ENCODE measurements at places on chromosomes 13 and 19.

DNA sequence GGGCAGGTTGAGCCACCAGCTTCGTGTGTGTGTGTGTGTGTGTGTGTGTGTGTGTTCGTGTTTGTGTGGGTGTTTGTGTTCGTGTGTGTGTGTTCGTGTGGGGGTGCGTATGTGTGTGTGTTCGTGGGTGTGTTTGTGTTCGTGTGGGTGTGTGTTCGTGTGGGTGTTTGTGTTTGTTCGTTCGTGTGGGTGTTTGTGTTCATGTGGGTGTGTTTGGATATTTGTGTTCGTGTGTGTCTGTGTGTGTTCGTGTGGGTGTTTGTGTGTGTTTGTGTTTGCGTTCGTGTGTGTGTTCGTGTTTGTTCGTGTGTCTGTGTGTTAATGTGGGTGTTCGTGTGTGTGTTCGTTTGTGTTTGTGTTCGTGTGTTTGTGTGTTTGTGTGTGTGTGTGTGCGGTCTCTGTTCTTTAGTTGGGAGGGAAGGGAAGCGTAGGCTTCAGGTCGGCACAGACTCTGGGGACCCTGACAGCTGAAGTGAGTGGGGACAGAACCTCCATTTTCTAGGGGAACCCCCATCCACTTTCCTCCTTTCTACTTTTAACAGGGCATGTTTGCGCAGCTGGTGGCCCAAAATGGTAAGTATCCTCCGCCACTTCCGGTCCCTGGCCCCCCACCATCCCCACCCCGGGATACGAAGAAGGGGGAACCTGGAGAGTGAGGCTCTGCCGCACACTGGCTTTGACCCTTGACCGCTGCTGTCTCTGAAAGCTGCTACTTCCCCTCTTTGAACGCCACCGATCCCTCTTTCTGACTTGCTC, 1.6 kb downstream of the TNFSF9 start:
- DNase-seq = no peak

GRCh38 chr19:40403262-40403984, 9.8 kb downstream of the PRX start:
- peak; percentile 99 for DNase-seq

DNA sequence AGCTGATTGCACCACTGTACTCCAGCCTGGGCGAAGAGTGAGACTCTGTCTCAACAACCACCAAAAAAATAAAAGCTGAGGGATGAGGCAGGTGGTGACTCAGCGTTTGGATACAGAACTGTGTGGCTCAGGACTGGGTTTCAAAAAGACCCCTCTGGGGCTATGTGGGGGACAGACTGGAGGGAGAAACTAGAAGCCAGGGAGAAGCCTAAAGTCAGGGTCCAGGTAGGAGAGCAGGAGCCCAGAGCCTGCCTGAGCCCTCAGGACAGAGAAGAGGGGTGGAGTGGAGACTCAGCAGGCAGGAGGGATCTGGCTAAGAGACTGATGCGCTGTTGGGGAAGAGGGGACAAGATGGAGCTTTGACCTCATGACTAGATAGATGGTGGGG, 1.8 kb upstream of the CD37 start:
- DNase-seq = no peak

DNA sequence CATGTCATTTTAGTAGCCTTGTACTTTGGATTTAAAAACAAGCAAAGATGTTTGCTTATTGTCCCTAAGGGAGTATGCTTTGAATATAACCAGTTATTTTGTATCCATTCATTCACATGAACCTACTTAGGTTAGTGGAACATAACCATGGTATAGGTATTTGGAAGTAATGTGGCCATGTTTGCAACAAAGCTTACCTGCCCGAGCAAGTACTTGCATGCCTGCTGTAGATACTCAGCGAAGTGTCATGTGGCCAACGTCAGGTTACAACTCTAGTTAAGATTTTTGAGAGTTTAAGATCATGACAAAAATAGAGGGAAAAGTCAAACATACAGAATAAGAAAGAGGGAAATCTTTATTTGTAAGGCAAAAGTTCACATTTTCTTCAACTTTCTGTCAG, 57.2 kb downstream of the COG6 start:
- no peak for DNase-seq

GRCh38 chr13:20439261-20439660, 86.4 kb downstream of the CRYL1 start:
- DNase-seq = no peak

DNA sequence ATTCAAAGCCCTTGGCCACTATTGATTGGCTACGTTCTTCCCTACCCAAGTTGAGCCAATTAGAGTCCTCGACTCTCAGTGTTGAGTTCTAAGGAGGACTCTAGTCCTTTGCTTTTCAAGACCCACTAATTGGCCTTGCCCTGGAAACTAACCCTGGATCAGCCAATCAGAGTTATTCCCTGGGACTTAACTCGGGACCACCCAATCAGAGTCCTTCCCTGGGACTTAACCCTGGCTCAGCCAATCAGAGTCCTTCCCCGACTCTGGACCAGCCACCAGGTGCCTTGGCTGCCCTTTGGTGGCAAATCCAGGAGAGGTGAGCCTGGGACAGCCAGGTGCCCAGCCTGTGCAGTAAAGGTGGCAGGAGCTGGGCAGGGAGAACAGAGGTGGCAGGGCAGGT, 28.7 kb downstream of the ATP8B3 start:
- DNase-seq = no peak

GRCh38 chr19:48810151-48810550, 678 bp downstream of the BCAT2 start:
- DNase-seq = no peak

DNA sequence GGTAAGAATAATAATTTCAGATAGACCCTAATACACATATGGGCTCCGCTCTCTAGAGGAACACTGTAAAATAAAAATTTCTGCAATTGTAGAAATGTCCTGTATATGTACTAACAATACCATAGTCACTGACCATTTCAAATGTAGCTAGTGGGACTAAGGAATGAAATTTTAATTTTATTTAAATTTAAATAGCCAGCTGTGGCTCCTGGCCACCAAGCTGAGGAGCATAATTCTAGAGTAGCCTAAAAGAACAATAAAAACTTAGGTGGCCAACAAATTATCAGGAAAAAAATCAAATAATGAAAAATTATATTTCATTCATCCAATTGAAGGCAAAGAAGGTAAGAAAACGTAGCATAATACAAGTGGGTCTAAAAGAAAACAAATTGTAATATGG, 240.9 kb upstream of the MIR17HG start:
- no peak for DNase-seq

DNA sequence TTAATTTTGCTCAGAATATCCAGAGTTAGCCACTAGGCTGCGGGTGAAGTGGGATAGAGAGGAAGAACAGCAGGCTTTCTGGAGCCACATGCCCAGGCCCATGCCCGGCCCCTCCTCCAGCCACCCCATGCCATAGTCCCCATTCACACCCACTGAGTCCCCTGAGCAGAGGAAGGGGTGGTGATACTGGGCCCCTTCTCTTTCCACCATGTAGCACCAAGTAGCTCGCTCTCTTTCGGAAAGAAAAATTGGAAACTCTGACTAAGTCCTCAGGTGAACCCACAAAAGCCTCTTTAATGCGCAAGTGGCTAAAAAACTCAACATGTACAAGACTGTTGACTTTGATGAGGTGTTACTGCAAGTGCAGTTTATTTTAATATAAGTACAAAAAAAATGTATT, 76.7 kb upstream of the GPR183 start:
- no peak for DNase-seq

DNA sequence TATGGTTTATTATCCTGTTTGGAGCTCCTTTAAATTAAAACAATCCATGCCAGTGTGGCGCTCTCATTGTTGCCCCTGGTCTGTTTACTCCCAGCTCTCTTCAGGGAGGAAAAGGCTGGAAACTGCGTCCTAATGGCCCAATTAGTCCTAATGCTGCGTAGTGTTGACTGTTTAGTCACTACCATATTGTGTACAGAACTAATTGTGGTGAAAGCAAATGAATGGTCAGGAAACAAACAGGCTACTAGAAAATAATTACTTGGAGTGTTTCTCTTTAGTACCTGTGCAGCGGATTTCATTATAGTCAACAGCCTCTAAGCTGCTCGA, 54.5 kb upstream of the MTIF3 start:
- DNase-seq = no peak

GRCh38 chr13:40777166-40777808, 6.3 kb upstream of the MRPS31 start:
- DNase-seq = peak; percentile 28

GRCh38 chr13:32125751-32126150, 94.2 kb downstream of the FRY start:
- no peak for DNase-seq

GRCh38 chr13:102800145-102801041, 1.5 kb downstream of the BIVM start:
- DNase-seq = peak; percentile 86

GRCh38 chr13:107466326-107467099, 748.8 kb downstream of the LIG4 start:
- DNase-seq = no peak

DNA sequence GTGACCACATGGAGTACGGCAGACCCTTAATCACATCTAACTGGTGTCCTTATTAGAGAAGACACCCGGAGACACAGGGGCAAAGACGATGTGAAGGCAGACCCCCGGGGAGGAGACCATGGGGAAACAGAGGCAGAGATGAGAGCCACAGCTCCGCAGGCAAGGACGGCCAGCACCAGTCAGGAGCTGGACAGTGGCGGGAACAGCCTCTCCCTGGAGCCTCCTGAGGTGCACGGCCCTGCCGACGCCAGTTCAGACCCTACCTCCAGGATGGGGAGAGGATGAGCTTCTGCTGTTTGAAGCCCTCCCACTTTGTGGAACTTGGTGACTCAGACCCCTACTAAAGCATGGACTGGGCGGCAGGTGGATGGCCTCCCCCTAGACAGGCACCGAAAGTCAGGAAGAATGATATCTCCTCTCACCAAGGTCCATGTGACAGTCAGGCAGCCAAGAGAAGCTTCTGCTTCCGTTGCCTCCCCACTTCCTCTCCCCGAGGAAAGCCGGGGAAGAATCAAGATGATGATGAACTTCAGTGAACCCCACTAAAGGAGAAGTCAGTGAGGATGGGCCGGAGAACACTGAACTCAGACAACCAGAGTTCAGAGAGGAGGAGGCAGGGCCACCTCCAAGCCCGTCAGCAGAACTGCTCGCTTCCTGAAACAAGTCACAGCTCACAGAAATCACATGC, 25.4 kb downstream of the RAB20 start:
- DNase-seq = no peak

DNA sequence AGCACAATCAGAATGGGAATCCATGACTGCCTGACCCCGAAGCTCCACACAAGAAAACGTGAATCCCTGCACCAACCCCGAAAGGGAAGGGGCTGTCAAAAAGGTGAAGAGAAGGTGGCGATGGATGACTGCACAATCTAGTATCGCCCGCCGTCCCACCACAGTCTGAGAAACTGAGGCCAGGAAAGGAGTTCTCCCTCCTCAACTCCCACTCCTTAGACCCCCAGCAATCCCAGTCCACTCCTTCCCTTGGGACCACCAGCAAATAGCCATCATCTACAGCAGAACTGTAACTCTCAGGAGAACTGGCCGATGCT, 451 bp downstream of the NOSIP start:
- DNase-seq = no peak

- DNase-seq = peak; percentile 30
Observed at GRCh38 chr19:32677657-32678056, 2.0 kb downstream of the RGS9BP start.

DNA sequence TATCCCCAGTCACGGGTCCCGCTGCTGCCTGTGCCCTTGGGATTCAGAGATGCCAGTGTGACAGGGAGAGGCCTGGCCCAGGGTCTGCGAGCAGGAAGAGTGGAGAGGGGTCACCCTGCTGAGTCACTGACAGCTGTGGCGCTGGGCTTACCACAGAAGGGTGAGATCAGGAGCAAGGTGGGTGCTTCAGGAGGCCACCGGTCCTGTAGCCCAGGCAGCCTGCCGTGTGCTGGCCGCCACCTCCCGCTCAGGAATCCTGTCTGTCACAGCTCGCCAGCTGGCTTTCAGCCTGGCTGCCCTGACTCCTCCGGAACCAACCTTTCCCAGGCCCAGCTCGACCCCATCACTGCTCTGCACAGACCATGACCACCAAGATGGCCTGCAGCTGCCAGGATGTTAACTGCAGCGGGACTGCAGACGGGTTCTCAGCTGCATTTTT, 25.3 kb downstream of the NAXD start:
- no peak for DNase-seq

- DNase-seq = no peak
Observed at GRCh38 chr13:78999494-78999893, 340.5 kb upstream of the OBI1 start.

DNA sequence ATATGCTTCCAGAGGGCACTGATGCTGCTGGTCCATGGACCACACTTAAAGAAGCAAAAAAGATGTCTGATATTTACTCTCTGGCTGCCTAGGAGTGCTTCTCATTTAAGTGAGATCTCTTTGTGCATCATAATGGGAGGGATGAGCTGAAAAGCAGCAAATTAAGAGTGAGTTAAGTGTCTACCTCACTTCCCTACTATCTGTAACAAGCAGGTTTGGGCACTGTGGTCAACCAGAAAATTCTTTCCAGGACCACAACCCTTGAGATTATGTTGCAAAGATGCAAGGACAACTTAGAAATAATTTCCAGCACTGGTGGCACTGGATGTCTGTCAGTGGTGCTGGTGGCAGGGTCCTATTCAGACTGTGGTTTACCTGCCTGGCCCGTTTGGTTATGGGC, 52.1 kb upstream of the USPL1 start:
- DNase-seq = no peak

DNA sequence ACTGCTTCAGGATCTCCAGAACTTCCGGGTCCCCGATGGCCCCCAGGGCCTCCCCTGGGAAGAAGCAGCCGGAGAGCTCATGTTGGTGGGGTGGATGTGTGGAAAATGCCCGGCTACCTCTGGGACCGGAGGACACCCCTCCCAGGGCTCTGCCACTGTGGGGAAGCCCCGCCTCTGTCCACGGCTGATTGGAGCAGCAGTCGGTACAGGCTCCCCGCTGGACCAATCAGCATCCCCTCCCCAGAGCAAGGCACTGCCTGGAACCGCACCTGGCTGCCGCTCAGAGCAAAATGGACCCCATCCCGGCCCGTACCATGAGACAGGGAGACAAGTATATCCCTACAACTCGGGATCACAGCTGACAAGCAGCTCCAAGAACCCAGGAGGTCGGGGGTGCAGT, 6.4 kb downstream of the DOHH start:
- DNase-seq = peak; percentile 88

- no peak for DNase-seq
Observed at GRCh38 chr13:91154558-91155353, 192.7 kb upstream of the MIR17HG start.

GRCh38 chr19:49128545-49129237, 9.3 kb downstream of the PPFIA3 start:
- DNase-seq = no peak

GRCh38 chr19:17510220-17510993, 1.0 kb upstream of the PGLS start:
- DNase-seq = no peak

- no peak for DNase-seq
Observed at GRCh38 chr19:29871143-29871542, 59.4 kb downstream of the CCNE1 start.

DNA sequence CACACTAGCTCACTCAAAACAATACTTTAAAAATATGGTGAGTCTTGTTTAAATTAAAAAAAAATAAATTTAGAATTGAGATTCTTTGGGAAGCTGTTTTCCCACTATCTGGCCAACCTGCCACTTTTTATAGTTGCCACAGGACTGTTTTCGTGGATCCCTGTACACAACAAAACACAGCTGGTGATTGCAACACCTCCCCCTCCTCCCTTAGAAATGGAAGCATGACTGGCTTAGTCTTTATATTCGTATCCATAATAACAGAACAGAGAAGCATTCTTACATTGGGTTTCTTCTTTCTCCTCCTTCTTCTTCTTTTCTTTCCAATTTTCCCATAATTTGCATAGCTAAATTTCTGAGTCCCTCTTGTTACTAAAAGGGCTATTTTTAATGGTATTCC, 79.5 kb upstream of the GJB6 start:
- no peak for DNase-seq
